ENCODE measurements at places on chromosomes 2 and 18.
A peak's percentile ranks its signal among the peaks of the same experiment; 100 is the strongest.

DNA sequence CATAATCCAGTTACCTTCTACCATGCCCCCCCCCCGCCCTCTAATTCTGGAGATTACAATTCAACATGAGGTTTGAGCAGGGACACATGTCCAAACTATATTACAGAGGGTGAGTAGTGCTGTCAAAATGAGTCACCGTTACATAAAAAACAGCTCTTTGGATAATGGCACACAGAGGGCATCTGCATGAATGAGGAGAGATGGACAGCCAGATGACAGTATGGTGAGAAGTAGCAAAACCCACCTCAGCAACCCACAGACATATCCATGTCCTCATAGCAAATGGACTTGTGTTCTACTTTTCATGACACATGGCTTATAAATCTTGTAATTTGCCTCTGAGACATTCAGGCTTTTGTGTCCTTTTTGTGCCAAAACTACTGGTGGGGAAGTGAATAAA is 132.0 kb downstream of the EML6 start:
- ATAC-seq, result no peak

- no peak for ATAC-seq
These were observed 183.3 kb upstream of the FBXO11 start for GRCh38 chr2:48089644-48090043.

DNA sequence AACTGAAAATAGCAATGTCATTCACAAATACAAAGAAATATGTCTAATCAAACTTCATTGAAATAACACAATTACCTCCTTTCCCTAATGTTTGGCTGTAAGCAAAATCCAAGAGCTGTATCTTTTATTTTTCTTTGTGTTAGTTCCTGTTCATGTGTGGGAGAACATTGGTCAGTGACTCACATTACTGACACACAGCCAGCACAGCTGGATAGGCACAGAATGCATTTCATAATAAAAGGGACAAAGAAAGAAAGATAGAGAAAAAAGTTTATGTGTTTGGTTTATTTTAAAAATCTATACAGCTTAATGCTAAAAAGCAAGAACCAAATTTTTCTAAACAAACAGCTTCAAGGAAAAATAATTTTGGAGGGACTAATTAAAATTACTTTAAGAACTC is 185.6 kb upstream of the COL3A1 start:
- ATAC-seq, result peak; percentile 50

- no peak for ATAC-seq
These were observed 42.1 kb upstream of the SIGLEC15 start for GRCh38 chr18:45783097-45784075.

- ATAC-seq, result no peak
These were observed 455.9 kb upstream of the SOX11 start for GRCh38 chr2:5236249-5236648.

DNA sequence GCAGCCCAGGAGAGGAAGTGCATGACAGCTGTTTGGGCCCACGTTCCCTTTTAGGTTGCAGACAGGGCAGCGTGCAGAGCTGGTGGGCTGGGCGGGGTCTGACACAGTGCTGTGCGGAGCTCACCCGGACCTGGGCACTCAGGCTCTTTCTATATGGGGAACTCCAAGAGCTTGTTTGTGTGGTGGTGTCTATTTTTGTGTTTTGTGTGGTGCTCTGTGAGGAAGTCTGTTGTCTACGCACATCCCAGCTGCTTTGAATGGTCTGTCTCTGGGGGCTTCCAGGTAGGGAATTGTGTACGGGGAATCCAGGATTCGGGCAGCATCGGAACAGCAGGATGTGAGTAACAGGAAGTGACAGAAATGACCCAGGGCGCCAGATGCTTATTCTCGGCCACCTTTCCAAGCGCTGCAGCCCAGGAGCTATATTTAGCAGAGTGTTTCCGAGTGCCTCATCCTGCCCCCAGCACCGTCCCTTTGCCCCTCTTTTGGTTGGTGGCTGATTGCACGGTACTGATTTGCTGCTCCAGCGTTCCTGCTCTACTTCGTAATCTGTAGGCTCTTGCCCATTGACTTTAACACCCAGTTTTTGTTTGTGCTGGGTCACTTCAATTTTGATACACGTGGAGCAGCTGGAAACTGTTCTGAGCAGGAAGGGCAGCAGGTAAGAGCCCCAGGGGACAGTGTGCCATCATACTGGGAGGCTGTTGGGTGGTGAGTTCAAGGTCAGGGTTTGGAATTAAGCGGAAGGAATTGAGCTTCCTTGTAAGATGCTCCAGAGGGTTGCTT is 64.7 kb downstream of the DGKD start:
- peak; percentile 77 for ATAC-seq

DNA sequence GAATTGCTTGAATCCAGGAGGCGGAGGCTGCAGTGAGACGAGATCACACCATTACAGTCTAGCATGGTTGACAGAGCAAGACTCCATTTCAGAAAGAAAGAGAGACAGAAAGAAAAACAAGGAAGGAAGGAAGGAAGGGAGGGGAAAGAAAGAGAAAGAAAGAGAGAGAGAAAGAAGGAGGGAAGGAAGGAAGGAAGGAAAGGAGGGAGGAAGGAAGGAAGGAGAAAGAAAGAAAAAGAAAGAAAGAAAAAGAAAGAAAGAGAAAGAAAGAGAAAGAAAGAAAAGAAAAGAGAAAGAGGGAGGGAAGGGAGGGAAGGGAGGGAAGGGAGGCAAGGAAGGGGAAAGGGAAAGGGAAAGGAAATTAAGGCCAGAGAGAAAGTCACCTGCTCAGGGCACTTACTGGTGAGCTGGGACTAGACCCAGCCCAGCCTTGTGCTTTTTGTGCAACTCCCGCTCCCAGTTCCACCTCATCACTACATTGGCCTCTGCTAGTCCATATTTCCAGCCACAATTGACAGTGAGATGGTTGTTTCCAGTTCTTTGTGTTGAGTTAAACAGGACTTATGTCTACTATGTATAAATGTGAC is 35.7 kb downstream of the MOGAT1 start:
- no peak for ATAC-seq

DNA sequence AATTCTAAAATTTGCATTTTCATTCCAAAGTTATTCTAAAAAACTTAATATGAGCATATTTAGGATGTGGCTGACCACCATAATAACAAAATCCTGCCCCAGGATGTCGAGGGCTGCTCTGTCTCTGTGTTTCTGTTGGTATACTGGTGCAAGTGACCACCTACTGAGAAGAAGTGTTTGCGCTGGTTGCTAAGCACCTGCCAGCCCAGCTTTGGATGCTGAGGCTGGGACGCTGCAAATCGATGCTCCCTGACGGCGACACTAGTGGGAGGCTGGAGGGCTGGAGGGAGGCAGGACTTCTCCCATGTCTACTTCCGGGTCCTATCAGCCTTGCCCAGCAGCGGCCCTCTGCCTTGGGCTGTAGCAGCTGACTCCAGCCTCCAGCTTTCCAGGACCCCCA is 45.0 kb downstream of the LAMA1 start:
- no peak for ATAC-seq

- no peak for ATAC-seq
These were observed 46.1 kb downstream of the SERTAD2 start for GRCh38 chr2:64607381-64608304.

DNA sequence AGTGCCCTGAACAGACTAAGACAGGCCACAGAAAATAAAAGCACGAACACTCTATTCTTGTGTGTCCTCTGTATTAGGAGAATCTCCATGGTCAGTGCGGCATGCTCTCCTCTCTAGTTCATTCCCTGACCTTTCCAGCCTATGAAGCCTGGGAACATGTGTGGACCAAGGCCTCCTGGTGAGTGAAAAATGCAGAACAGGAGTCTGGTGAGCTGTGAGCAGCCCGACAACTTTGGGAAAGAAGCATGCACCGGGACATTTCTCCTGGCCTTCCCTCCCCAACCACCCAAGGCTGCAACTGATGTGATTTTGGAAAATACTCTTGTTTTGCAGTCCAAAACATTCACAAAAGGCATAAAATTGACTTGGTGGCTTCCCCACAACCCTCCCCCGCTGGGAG is 878.3 kb upstream of the ID2 start:
- ATAC-seq, result no peak

DNA sequence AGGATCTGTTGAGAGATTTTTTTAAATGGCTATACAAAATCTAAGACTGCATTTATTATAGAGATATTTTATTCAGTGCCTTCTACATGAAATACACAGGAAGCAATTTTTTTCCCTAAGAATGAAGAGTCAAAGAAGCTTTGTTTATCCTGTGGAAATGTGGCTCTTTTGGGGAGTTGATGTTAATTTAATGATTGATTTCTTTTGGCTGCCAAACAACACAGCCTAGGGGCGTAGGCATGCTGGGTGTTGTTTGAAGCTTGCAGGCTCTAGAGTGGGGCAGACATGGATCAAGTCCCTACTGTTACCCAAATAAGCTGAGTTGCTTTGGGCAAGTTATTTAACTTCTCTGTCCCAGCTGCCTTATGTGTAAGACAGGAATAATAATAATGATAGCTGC is 21.1 kb upstream of the PLEK start:
- no peak for ATAC-seq

- ATAC-seq, result no peak
These were observed 5.8 kb upstream of the SEMA4C start for GRCh38 chr2:96875498-96876268.

GRCh38 chr2:120669121-120669952 is 66.3 kb upstream of the GLI2 start:
- ATAC-seq, result peak; percentile 22

- ATAC-seq, result no peak
These were observed 176.0 kb downstream of the SMAD2 start for GRCh38 chr18:47754311-47755101.

DNA sequence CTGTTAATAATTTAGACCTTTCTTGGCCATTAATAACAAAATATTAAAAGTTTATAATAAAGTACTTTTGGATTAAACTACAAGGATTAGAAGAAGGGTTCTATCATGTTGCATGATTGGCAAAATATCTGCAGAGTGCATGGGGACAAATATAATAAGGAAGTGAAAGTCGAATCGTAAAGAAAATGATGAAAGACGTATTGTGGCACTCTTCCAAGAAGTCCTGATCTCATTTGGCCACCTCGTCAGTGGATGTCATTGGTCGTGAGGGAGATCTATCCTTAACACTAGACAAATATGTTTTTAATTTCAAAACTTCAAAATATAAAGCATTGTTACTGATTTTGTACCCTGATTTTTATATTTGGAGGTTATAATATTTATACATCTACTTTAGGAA is 197.7 kb upstream of the STON1 start:
- ATAC-seq, result no peak

- ATAC-seq, result no peak
These were observed 202.9 kb downstream of the FBXO15 start for GRCh38 chr18:73944715-73945114.

DNA sequence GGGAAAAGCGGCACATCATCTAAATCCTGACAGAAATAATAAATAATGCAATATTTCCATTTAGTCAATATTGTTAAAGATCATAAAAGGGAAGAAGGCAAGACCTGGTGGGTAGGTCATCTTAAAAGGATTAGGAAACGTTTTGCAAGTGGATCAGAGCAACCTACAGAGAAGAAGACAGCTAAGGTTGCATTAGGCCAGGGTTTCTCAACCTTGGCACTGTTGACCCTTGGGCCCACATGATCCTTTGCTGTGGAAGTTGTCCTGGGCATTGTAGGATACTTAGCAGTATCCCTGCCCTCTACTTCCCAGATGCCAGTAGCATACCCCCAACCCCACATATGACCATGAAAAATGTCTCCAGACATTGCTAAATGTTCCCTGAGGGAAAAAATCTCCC is 55.0 kb downstream of the KLF7 start:
- ATAC-seq, result no peak

DNA sequence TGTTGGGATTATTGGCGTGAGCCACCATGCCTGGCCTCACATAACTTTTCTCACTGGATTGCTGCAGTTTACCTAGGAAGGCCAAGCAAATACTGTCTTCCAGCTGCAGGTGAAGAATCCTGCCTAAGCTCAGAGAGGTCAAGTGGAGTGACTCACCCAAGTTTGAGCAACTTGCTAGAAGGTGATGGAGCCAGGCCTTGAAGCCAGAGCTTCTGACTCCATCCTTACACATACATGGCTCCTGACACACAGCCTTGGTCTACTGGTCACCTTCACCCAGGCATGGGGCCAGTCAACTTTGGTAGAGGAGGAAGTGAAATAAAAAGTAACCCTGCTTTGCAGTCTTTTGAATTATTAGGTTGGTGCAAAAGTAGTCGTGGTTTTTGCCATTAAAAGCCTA is 93.5 kb downstream of the VWA3B start:
- ATAC-seq, result no peak

DNA sequence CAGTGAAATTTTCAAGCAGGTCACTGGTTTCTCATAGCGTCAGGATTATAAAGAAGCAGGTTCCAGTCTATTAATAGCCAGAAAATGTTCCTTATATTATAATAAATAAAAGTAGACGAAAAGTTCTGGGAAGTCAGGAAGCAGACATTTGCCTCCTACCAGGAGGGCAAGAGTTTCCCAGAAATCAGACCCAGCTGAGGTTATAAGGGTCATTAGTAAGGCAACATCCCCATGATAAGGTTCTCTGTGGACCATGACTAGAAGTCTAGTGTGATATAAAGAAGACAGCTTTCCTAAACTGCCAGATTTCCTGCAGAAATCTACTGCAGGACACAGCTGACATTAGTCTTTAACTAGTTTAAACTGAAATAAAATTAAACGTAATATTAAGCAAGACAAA is 210.1 kb upstream of the STK17B start:
- ATAC-seq, result no peak

- ATAC-seq, result no peak
These were observed 17.6 kb downstream of the ACSL3 start for GRCh38 chr2:222878301-222878876.

- no peak for ATAC-seq
These were observed 114.1 kb upstream of the OTOS start for GRCh38 chr2:240254337-240255164.

- ATAC-seq, result no peak
These were observed 5.3 kb upstream of the CERS6 start for GRCh38 chr2:168450732-168451131.

DNA sequence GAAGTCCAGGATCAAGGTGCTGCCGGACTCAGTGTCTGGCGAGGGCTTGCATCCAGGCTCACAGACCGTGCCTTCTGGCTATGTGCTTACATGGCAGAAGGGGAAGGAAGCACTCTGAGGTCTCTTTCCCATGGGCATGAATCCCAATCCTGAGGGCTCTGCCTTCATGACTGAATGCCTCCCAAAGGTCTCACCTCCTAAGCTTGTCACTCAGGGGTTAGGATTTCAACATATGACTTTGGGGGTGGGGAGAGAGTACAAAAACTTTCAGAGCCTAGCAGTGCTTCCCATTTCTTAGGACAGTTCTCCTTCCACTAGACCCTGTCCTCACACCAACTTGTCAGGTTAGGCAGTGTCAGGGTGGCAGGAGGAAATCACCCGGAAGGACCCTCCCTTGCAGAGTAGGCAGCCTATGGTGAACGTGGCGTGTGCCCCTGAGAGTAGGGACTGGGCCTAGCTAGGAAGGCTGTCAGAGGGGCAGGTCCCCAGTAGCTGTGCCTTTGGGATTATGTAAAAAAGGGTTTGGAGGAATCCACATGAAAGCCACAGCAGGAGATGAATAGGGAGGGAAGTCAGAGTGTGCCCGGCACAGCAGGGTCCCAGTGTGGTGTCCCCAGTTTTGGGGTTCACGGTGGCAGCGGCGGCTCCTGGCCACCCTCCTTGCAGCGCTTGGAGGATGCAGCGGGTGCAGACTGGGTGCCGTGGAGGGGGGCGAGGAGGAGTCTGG is 233.3 kb downstream of the LDLRAD4 start:
- ATAC-seq, result peak; percentile 10

Measured in gastroesophageal sphincter (tissue), 4 donors.